ENCODE measurements at places on chromosomes 7 and 10.

DNA sequence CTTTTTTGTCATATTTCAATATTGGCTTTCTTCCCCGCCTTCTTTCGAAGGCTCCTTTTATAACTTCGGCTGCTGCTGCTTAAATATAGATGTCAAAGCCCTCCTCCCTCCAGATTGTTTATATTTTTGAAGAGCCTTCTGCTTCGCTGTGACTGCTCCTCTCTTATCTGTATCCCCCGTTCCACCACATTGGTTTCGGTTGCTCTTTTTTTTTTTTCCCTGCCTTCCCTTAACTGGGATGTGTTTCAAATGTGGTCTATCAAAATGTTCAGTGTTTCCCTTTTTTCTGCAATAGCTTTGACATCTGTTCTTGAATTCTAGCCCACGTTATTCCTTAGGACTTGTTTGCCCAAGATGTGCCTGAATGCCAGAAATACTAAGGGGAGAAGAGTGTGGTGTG lies 96.4 kb downstream of the CUX1 start:
- peak; percentile 34 for DNase-seq

DNA sequence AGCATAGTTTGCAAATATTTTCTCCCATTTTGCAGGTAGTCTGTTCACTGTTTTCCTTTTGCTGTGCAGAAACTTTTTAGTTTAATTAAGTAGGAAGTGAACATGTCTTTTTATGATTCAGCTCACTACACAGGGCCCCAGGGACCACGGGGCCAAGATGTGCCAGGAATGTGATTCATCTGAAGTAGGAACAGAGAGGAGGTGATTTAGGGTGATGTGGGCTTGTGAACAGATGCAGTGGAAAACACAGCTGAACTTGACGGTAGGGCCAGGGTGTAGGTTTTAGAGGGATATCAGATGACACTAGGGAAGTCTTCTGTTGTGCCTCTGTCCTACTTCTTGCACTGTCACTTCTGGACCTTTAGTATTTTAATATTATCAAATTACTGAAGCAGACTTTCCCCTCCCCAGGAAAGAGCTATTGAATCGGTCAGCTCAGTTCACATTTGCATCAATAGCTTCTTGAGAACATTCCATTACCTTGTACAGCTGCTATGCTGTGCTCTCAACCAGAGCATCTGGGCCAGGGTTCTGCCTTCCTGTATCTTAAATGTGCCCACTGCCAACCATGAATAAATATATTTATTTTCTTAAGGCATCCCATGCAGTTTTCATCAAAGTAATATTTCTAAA lies 96.9 kb downstream of the OSBPL3 start:
- DNase-seq: peak; percentile 93

DNA sequence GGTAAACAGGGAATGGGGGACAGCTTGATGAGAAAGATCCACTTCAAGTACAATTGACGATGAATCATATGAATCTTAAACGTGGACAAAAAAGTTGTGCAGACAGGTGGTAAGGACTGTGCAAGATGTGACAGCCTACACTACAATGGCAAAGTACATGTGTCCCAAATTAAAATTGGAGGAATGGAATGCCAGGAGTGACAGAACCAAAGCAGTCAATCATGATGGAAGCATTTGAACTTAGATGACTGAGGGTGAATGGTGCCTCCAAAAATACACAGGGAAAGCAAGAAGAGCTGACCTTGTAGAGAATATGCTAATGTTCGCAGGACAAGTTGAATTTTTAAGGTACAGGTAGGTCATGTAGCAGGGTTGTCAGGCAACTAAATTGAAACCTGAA lies 150.3 kb upstream of the WNT16 start:
- no peak for DNase-seq

GRCh38 chr7:37312608-37313007 lies 136.1 kb downstream of the ELMO1 start:
- DNase-seq: no peak

DNA sequence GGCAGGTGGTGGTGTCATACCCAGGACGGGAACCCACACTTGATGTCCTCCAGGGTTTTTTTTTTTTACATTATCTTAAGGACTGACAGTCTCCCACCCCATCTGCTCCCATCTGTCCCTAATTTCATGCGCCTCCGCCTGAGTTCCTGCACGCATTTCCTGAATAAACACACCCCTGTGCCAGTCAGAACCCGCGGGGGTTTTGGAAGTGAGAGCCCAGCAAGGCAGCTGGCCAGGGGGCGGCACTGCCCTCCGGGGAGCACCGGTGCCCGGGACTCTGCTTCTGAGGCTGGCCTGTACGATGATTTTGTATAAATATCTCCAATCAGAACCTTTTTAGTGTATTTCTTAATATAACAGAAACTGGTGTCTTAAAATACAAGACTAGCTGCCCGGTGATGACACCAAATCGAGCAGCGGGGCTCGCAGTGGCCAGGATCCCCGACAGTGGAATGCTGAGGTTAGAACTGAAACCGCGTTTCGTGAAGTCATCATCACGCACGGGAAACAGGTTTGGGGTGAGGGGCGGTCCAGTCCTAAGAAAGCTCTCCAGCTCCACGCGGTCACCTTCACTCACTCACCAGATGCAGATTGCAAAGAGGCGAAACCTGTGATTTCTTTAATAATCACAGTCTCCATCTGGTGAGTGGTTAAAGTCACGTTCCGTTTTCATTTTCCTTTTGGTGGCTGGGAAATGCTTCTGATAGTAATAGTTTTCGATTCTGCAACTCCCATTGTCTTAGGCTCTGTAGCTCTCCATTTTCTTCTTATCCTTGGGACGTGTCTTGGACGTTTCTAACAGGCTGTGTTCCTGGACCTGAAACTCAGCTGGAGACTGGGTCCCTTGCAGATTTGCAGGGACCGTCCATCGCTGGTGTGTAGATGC lies 19.7 kb downstream of the BNIP3 start:
- no peak for DNase-seq

DNA sequence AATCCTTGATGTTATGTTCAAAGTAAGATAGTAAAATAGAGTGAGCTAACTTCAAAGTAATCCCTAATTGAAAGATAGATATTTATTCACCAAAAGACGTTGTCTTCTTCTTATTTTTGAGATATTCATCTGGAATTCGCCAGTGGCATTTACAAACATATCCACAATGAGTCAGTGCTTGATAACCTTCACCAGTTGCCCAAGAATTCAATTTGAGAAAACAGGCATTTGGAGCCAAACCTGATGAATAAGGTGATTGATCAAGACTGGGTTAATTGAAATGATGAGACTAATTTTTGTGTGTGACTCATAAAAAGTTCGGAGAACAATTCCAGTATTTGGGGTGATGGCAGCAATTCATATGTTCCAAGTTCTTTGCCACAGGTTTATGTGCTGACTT lies 344.0 kb downstream of the ARL4A start:
- DNase-seq: peak; percentile 49

DNA sequence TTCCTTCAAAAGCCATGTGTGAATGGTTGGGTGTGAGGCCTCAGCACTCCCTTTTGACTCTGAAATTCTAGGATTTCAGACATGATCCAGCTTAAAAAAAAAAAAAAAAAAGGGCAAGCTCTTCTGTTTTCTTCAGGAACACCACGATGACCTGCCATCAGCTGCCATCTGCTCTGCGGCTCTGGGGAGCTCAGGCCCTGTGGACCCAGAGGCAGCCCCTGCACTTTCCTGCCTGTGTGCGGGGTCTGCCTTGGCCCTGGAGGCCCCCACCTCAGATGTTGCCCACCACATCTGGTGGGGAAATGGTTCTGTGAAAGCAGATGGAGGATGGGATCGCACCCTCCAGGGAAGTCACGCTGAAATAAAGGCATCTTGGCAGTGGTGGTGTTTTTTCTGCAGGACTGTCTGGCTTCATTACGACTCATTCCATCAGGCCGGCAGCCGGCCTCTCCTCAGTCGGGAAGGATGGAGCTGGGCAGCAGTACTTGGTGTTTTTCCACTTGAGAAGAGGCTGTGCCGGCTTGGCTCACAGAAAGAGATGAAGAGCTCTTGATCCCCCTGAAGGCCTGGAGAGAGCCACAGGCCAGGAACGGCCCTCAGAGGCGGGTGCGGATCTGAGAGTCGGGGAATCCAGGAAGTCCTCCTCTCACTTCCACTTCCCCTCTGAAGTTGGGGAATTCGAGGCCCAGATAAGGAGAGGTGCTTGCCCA lies 66.1 kb upstream of the AQP1 start:
- peak; percentile 39 for DNase-seq

- DNase-seq: no peak
These were observed 349.5 kb upstream of the PLXDC2 start for GRCh38 chr10:19466709-19467108.

DNA sequence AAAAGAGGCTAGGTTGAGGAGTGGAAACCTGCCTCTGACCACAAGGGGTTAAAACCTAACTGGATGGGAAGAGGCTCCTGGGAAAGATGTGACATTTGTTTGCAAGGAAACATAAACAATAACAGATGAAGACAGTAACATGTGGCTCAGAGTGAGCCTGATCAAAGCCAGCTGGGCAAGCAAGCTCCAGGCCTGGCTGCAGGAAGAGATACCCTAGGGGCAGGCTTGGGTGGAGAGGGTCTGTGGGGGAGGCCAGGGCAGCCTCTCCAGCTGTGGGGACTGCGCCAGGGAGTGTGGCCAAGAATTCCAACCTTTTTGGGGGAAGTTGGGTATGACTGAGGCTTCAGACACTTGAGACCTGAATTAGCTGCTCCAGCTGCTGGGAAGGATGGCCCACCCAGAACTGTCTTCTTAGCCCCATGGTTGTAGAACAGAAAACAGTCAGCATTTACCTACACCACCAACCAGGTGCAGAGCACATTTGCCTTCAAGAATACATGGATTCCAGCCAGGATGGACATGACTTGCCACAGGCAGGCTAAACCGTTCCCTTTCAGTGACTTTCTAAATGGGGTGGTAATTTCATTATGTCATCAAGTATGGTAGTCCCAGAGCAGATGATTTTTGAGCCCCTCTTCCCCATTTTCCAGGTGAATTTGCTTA lies 10.4 kb upstream of the FAM170B start:
- DNase-seq: no peak
